ENCODE measurements at places on chromosomes 11 and 22.

DNA sequence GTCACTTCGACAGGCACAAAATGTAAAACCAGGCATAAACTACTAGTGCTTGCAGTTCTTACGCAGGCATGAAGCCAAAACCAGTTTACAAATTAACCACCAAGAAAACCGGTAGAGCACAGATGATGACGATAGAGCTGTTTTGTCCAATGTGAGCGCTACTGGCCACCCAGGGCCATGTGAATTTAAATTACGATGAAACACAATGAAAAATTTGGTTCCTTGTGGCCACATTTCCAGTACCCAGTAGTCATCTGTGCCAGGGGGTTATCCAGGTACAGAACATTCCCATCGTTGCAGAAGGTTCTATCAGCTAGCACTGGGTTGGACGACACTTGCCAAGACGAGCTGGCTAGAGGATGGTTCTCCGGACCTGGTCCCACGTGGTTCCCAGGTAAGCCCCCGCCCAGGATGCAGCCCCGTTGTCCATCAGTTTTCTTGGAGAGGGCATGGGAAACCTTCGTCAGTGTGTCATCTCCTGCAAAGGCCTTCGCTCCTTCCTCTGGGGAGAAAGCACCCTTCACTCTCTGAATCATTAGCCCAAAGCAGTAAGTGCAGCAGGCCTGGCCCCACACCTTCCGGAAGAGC lies 1.1 kb upstream of the CD81 start:
- no peak for DNase-seq

GRCh38 chr11:2312232-2313042 lies 10.6 kb downstream of the TSPAN32 start:
- no peak for DNase-seq

DNA sequence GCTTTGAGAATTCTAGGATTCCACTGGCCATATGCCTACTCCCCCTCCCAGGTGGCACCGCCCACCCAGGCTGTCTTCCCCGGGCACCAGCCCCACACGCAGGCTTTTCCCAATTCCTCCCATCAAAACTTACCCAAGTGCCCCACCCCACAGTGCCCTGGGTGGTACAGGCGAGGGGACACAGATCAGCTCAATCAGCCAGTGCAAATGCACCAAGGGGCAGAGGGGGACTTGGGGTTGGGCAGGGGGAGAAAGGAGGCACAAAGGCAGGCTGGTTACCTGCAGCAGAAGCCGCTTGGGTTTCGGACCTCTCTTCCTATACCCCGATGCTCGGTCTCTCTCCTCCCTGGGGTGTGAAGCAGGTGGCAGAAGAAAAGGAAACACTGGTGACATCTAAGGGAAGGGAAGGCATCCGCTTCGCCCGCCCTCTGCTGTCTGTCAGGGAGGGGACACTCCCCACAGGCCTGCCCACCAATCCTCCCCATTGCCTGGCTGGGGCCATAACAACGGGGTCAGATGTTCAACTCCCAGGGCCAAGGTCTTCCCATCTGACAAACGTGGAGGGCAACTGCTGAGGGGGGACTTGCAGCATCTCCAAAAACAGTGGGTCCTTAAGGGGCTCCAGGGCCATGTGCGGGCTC lies 14.0 kb downstream of the CBX7 start:
- no peak for DNase-seq

DNA sequence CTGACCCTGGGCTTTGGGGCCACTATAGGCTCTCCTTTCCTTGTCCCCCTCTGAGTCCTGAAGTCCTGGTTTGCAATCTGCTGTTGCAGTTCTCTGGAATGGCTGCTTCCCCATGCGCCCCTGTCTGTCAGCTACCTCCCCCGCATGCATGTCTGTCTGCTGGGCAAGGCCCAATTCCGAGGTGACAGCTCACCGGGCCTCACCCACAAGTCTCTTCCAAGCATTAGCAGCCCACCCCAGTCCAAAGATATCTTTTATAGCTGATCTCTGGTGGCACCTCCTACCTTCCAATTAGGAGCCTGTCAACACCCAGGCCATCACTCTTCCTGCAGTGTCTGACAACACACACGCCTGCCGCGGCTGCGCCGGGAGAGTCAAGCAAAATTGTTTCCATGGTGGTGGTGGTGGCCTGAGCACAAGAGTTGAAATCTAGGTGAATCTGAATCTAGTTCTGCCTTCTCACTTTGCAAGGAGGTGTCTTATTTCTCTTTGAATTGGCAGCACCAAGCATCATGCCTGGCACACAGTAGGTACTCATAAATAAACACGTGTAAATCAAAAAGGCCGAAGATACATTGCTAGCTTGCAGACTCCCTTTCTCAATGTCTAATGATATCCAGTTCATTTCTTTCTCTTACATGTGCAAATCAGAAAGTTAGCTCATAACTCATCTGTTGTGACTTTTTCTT lies 1.2 kb upstream of the LMO2 start:
- no peak for DNase-seq

- no peak for DNase-seq
Observed at GRCh38 chr11:108599978-108600377, 6.4 kb upstream of the EXPH5 start.

DNA sequence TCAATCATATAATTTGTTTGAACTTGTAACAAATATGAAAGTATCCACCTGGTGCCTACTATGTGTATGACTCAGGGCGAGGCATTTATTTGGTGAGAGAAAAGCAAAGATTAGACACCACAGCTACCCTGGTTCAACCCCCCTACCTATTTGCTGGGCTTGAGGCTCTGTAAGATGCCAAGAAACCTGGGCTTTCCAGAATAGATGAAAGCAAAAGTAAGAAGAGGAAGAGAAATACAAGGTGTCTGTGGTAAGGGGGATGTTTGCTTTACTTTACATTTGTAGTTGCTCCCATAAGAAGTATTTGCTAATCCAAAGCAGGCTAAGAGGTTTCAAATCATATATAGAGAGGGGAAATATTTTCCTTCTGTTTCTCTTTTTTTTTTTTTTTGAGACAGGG lies 61.7 kb downstream of the DDI1 start:
- no peak for DNase-seq

DNA sequence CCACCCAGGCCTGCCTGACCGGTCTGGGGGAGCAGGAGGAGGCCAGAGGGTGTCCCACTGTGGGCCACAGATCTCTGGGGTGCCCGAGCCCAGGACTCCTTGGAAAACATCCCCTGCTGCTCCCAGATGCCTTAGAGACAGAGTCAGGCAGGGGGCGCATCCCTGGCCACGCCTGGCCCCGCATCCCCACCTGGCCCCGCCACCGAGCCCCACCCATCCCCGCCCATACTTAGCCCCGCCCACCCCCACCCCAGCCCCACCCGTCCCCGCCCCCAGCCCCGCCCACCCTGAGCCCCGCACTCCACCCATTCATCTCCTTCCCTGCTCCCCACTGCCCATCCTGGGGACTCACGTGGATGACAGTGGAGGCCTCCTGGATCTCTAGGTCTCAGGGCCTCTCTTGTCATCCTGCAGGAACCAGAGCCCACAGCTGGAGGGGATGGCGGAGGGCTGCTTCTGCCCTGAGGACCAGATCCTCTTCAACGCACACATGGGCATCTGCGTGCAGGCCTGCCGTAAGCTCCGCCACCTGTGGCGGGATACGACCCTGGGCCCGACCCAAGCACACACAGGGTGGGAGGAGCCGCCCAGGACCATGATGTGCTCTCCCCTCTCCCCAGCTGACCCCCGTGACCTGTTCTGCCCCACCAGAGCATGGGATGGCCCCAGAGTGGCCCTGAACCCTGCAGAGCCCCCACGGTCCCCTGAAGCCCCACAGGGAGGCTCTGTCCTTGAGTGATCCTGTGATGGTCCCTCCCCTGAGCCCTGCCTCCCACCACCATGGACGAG lies 33.6 kb downstream of the MUC5B start:
- no peak for DNase-seq

DNA sequence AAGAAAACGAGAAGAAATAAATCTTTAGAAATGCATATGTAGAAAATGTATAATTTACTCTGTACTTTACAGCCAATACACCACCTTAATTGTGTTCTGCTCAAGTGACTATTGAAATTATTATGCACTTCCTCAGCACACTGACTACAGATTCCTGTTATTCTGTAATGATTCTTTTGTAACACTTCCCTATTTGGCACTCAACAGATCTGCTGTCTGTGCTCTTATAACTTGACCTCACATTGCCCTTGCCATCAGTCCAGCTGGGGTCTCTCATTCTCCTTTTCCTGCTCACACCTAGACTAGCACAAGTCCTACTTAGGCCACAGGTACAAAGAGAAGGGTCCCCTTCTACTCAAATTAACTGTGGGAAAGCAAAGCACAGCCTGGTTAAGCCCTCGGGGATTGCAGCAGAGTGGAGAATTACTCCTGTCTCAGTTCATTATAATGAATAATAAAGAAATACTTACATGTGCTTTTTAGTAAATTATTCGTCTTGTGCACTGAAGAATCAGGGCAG lies 860.4 kb downstream of the OPCML start:
- no peak for DNase-seq

DNA sequence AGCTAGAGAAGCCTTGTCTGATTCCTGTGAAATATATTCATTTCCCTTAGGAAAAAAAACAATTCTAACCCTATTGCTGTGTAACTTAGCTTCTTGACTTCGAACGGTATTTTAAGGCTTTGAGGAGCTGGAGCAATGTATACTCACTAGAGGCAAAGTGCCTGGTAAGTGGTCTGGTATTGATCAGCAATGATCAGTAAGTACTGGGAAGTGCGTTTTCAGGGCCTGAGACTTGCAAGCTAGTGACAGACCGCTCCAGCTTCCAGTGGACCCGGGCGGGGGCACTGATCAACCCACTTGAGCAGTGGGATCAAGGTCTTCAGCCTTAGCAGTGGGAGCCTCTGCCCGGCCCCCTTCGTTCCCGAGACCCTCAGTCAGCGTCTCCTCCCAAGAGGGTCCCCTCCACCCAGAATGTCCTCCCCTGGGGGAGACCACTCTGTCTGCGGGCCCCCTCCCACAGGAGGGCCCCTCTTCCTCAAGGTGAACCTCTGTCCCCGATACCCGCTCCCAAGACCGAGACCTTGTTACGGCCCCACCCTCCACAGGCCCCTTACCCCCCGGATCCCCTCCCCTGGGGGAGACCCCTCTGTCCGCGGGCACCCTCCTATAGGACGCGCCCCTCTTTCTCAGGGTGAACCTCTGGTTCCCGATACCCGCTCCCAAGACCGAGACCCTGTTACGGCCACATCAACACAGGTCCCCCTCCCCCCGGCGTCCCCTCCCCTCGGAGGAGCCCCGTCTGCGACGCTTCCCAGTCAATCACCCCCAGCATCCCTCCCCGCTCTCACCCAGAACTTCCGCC lies 452 bp upstream of the ATXN10 start:
- no peak for DNase-seq
